EH (cell line): ENCODE measurements at places on chromosomes 16 and 17.

DNA sequence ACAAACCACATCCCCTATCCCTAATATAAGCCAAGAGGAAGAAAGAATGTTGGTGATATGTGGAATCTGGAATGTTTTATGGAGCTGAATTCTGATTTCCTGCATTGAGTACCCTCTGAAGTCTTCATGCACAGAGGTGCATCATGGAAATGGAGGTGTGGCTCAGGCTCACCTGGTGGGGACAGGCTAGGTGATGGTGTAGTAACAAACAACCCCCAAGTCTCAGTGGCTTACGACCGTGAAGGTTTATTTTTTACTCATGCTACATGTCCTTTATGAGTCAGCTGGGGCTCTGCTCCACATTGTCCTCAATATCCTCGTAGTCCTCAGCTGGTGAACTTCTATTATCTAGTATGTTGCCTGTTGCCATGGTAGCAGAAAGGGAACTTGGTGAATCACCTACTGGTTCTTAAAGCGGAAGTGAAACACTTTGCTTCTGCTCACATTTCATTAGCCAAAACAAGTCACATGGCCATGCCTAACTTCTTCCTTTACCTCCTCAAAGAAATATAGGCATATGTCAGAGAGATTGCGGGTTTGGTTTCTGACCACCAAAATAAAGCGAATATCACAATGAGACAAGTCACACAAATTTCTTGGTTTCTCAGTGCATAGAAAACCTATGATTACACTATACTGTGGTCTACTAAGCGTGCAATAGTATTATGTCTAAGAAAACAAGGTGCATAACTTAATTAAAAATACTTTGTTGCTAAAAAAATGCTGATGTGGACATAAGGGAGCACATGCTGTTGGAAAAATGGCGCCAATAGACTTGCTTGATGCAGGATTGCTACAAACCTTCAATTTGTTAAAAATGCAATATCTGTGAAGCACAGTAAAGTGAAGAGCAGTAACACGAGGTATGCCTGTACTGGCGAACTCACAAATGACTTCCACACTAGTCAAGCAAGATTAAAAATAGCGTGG, at the start of gene PMFBP1:
PMFBP1 (minus strand) TSS at position 51 of the 930 bp plus-strand sequence. CDS start 947 bp downstream, outside the sequence.
- DNase-seq = peak; percentile 79

DNA sequence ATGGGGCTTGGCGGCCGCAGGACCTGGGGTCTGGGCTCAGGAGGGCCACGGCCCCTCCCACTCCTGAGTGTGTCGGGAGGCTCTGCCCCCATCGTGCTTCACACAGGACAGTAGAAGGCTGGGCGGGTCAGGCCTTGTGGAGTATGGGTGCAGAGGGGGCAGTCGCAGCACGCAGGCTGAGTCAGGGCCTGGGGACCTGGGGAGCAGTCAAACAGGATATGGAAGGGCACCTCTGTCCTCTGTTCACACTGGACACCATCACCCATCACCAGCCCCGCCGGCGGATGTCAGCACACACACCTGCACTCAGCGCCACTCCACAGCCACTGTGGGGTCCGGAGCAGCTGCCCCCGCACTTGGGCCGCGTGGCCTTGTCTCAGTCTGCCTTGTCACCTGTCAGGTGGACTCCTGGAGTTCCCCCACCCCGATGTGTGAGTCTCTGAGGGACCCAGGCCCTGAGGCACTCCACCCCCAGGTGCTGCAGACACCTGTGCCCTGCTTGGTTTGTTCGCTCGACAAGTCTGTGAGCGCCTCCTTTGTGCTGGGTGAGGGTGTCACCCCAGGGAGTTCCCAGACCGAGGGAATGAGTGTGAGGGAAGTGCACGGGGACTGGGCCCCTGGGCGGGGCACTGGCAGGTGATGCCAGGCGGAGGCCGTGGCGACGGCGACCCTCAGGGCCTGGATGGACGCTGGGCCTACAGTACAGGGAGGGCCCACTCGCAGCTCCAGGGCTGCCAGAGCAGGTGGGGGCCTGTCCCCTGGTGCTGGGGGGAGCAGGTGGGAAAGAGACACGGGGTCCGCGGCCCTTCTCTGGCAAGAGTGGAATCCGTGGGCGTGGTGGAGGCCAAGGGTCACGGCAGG, 31.7 kb downstream of the ZFPM1 start:
- no peak for DNase-seq

DNA sequence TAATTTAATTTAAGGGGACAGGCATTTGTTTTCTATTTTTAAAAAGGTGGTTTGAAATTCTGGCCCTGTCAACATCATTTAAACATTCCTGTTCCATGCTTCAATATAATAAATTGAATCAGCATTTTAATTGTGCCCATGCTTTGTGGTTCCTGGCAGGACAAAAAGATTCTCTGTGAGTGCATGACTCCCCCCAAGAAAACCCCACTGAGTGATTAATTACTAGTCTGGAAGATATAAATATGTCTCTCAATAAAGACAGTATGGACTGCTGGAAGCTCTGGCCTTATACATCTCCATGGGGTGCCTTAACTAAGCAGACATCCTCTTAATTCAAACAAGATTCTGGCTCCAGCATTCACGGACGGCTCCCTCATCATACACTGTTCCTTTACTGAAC, 95.0 kb upstream of the PSMD7 start:
- DNase-seq = no peak

GRCh38 chr17:10041916-10042588, 137.0 kb upstream of the RCVRN start:
- DNase-seq = no peak

GRCh38 chr17:39640591-39641031, 3.7 kb downstream of the STARD3 start:
- no peak for DNase-seq

DNA sequence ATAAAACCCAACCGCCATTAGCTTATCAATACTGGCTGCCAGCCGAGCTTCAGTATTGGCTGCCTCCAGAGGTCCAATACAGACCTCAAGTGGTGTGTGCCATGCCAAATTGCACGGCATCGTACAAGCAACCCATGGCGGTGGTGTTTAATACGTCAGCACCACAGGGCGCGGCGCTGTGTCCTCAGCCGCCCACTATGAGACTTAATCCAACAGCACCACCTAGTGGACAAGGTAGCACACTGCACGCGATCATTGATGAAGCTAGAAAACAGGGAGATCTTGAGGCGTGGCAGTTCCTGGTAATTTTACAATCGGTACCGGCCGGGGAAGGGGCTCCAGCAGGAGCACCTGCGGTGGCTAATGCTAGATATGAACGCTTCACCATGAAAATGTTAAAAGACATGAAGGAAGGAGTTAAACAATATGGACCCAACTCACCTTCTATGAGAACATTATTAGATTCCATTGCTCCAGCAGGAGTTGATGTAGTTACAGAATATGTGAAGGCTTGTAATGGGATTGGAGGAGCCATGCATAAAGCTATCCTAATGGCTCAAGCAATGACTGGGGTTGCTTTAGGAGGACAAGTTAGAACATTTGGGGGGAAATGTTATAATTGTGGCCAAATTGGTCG, 15.4 kb downstream of the FLYWCH1 start:
- peak; percentile 83 for DNase-seq

GRCh38 chr17:71071837-71072236, 902.5 kb downstream of the KCNJ2 start:
- peak; percentile 97 for DNase-seq

DNA sequence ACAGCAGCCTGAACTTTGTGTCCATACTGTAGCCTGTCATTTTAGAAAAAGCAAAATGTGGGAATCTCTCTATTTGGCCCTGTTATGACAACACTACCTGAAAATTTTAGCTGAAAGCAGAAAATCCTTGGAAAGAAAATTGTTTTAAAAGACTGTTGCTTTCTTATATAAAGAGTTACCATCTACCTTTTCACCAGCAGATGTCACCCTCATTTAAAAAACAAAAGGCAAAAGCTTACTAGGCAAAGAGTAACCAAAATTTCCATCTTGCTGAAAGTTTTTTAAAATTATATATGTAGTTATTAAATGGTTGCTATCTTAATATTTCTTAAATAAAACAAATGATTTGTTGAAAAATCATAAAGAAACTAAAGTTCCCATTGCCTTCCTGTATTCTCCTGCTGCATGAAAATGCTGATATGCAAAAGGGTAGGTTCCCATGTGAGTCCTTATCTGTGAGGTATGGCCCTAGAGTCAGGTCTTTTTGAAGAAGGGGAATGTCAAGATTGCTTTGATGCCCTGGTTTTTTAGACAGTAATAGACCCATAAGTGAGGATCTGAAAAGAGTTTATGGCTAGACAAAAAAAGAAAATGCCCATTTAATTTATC, 61.0 kb downstream of the TNRC6C start:
- peak; percentile 56 for DNase-seq

DNA sequence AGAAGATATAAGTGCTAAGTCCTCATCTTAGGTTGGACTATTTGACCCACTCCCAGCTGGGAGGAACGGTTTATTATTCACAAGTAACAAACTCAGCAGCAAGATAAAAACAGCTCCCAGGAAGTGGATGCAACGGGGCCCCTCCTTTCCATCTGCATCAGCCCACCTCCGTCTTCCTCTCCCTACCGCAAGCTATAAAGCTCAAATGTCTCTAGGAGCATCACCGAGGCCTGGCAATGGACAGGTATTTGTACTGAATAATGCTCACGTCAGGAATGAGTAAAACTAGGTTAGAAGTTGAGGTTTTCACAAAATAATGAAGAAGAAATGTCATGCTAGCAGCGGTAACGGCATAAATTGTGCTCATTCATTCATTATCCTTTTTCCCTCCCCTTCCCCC, 408.7 kb upstream of the PSMD7 start:
- no peak for DNase-seq

DNA sequence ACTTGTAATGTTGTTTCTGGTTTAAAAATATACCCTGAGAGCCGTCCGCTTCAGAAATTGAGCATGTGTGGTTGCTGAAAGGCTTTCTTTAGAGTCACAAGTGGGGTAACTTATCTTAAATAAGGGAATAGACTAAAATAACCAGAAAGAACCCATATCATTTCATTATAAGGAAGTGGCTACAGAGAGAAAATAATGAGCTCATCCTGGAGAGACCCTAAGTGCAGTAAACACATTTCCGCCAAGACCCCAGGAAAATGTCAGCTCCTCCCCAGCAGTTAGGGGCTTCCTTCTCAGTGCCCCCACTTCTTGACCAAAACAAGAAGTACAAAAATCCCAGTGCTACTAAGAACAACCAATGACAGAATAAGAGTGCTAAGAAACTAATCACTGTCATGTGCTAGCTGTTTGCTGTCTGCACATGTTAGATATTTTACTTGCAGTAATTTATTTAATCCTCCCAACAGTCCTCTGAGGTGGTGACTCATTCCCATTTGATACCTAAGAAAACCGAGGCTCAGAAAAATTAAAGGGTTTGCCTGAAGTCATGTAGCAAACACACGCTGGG, 83.5 kb downstream of the CDYL2 start:
- peak; percentile 35 for DNase-seq

GRCh38 chr17:17231621-17232302, 5.2 kb downstream of the FLCN start:
- DNase-seq = no peak

DNA sequence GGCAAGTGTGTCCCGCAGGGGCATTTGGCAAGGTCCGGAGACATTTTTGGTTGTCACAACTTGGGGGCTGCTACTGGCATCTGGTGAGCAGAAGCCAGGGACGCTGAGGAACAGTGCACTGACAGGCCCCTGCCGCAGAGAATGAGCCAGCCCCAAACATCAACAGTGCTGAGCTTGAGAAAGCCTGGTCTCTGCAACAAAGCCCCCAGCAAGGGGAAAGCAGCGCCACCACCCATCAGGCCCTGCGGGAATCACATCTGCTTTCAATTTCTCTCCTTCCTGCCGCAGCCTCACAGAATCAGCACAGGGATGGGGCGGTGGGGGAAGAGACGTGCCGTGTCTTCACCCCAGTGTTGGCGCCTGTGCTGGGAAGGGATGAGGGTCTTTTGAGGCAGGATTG, 14.8 kb upstream of the PRPSAP1 start:
- peak; percentile 90 for DNase-seq

DNA sequence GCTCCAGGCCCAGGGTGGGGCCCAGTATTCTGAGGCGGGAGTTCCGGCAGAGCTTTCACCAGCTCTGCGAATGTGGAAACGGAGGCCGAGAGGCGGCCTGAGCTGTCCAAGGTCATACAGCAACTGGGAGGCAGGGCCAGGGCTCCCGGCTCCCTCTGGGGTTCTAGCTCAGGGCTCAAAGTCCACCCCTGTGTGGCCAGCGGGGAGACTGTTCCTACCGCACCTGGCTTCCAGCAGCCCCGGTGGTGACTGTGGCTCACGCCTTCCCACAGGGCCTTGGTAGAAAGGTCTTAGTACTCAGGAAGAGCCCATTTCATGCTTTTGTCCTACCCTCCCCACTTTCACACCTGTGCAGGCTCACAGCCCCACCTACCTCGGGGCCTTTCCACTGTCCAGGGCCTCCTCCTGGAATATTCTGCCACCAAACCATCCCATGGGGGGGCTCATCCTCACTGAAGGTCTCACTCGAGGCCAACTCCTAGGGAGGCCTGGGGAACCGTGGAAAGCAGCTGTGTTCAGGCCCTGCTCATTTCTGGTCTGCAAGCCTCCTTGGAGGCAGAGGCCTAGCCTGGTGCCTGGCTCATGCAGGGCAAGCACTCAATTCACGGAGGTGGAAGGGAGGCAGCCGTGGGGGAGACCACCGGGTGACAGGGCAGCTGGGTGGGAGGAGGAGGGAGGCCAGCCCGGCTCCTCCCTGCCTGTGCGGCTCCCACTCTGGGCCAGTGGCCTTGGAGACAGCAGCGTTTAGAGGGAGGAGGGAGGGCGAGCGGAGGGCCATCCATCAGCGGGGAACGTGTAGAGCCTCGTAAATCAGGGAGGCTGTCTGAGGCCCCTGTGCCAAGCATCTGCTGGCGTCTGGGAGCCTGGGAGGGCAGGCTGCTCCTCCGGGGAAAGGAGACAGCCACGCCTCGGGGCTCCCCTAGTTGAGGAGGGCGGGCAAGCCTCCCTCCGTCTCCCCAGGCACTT, 12.7 kb upstream of the DOC2B start:
- DNase-seq = no peak

DNA sequence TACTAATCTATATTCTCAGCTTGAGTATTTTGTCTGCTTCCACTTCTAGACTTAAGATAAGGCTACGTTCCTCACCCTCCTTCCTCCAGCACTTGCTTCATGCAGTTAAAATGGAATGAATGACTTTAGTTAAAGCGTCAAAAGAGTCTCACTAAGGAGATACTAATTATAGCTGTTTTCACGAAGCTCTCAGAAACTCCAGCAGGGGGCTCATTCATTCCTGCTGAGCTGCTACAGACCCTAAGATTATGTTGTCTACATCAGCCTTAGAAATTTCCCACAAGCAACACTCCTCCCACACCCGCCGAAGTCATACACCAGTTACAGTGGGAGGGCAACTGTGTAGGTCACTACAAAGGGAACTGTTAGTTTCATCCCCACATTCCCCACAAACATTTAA, 57.0 kb upstream of the KIFC3 start:
- DNase-seq = peak; percentile 56

DNA sequence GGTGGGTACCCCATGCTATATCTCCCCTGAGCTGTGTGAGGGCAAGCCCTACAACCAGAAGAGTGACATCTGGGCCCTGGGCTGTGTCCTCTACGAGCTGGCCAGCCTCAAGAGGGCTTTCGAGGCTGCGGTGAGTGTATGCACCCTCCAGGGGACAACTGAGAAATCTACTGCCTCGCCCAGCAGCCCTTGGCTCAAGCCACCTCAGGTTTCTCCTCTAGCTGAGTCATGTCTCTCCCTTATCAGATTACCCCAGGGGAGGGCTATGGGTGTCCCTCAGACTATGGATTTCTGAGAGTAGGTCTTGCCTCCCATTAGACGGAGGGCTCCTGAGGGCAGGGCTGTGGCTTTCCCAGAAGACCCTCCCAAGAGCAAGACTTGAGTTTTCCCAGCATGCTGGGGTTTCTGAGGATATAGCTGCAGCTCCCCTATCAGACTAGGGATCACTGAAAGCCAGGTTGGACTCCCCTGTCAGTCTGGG, 6.7 kb downstream of the NEK8 start:
- DNase-seq = peak; percentile 43
